Activated CD4-positive, alpha-beta T cell treated with anti-CD3 and anti-CD28 coated beads, Interleukin-2, Interleukin-4, amounts not matched to agents 100 ng/mL and 50 ng/mL, durations not matched to agents 16 hours and 8 hours (primary cell): ENCODE measurements at places on chromosomes 16 and 17.

- peak; percentile 58 for DNase-seq
These were observed at the start of gene COPZ2 for GRCh38 chr17:48037036-48037837. Gene COPZ2 (minus strand): TSS chr17:48037797. CDS start chr17:48037777, 20 bp downstream.

- no peak for DNase-seq
These were observed 157.9 kb downstream of the RPTOR start for GRCh38 chr17:80702315-80703141.

DNA sequence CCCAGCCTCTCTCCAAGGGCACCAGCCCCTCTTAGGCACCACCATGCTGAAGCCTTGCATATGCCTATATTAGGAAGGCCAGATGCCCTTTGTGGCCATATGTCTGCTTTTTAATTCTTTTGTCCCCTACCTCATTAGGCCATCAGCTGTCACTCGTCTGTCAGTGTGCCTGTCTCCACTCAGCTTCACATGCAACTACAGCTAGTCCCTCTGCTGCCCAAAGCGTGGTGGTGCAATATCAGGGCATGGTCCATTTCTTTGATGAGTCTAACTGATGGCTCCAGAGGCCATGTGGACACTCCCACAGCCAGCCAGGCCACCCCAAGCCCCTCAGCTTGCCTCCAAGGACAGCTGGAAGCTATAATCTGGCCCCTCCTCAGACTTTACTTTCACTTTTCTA is 36.3 kb downstream of the MYO18A start:
- peak; percentile 25 for DNase-seq

GRCh38 chr17:50637829-50638605 is 3.3 kb downstream of the ABCC3 start:
- DNase-seq: no peak

DNA sequence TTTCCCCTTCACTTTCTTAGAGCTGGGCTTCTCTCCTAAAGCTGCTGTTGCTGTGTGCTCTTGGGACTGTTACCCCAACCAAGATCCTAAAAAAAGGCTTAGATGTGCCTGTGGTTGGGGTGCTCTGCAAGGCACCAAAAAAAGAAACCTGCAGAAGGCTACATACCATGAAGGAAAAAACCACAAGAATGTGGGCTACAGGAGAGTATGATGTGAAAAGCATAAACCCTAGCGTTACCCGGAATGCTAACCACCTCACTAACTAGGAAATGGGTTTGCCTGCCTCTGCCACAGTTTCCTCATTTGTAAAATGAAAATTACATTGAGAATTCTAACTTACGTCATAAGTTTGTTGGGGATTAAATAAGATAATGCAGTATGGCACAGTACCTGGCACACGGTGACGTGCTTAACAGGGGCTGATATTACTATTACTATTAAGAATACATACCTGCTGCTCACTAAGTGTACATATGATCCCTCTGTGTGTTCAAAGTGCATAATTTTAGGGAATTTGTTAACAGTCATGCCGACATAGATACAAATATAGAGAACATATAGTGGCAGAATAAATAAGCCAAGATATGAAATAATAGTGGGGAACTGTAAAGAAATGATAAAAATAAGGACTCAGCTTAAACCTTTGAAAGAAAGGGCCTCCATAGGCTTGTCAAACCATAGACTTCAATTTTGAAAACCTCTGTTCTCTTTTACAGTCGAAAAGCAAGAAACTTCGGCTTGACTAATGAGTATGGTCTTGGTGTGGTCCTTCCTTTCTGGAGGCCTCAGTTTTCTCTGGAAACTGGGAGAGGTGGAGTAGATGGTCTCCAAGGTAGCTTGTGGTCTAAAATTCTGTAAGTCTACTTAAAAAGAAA is 177.8 kb upstream of the TBX2 start:
- peak; percentile 71 for DNase-seq

DNA sequence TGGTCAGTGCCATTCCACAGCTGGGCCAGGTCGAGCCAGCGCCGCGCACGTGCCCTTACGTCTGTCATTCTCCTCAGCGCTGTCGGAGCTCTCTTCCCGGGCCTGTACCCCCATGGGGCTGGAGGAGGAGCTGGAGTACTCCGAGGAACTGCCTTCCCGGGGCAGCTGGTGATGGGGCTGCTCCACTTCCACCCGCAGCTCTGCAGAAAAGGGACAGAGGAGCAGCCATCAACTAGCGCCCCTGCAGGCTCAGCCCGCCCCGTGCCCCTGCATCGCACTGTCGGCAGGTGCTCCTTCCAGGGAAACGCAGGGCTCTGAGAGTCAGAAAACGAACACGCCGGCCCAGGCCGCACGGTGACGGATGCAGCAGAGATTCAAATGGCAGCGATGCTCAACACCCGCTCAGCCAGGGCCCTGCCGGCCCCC is 20.9 kb downstream of the MAP1LC3B start:
- no peak for DNase-seq

- no peak for DNase-seq
These were observed 32.8 kb upstream of the RCVRN start for GRCh38 chr17:9937901-9938300.

DNA sequence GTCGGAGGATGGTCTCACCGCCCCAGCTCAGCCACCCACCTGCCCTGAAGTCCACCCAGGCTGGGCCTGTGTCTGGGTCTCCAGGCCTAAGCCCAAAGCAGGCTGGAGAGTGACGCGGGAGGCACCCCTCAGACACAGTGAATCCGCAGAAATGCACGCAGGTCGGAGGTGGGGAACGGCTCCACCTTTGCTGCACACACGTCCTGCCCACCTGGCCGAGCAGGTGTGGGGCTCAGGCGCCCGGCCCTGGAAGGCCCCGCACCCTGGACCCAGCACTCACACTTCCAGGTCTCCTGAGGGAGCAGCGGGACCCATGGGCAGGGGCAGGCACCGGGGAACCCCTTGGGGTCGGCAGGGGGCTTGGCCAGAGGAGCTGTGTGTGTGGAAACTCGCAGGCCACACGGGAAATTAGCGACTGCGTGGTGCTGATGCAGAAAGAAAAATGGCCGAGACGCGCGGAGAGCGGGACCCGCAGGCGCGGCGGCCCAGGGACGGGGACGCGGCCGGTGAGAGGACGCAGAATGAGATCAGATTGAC is 10.7 kb downstream of the CYBC1 start:
- no peak for DNase-seq

DNA sequence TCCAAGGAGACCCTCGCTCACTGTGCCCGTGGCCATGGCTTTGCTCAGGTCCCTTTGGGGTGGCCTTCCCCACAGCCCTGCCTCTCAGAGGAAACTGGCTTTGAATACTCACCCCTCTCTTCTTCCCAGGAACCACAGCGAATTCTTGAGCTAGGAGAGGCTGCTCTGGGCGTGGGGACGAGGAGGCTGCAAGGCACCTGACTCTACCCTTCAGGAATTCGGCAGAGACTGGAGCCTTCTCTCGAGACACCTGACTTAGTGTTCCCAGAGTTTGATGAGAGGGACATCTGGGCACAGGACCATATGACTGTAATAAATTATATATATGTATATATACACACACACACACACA is 6.2 kb downstream of the LLGL2 start:
- DNase-seq: no peak

DNA sequence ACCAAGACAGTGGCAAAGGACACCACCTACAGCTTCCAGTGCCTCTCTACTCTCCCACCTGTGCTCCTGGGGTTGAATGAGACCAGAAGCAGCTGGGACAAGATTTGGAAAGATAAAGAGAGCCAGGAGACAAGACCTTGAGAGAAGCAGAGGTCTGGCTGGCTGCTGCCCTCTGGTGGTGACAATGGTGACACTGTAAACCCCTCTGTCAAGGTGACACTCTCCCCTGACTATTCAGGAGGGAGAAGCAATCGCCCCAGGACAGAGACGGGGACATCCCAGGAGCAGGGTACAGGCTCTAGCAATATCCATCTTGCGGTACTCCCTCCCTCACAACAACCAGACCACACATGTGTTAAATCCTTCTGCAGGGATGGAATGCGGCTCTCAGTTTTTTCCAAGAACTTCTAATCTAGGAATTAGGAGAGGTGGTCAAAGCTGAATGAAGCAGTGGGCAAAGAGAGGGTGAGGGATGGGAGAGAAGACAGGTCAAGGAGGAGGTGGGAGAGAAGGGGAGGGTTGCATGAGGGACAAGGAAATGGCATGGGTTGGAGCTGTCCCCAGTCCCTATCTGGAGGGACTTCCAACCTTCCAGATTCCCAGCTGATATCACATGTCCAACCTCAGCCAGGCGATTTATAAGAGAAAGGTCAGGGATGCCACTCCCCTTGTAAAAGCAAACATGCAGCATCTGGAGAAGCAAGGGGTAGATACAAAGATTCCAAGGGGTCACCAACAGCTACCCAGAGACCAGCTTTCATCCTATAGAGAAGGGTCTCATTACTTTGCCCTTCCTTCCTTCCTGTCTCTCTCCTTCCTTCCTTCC is 2.9 kb downstream of the PHOSPHO1 start:
- peak; percentile 78 for DNase-seq

GRCh38 chr16:81313701-81314602 is 810 bp upstream of the GAN start:
- no peak for DNase-seq

- peak; percentile 32 for DNase-seq
These were observed 60.1 kb upstream of the MED9 start for GRCh38 chr17:17416400-17417360.

DNA sequence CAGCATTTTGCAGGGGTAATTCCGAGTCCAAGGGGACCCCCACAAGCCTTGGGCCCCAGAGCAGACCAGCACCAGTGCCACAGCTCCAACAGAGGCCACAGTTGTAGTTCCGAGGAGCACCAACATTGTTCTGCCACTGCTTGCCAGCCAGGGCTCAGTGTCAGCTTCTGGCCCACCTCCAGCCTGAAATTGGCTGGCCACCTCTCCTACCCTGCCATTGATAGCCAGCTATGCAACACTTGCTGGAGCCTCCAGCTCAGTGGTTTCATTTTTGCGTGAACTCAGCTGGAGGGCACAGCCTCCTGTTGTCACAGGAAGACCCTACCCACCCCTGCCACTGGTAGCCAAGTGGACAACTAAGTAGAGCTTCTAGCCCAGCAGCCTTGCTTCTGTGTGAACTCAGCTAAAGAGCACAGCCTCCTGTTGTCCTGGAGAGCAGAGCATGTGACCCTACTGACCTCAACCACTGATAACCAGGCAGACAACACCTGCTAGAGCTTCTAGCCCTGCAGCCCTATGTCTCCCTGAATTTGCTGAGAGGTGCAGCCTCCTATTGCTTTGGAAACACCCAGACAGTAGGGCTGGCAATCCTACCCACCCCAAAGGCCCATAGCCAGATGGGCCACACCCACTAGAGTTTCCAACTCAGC is 24.9 kb downstream of the HYDIN start:
- no peak for DNase-seq

DNA sequence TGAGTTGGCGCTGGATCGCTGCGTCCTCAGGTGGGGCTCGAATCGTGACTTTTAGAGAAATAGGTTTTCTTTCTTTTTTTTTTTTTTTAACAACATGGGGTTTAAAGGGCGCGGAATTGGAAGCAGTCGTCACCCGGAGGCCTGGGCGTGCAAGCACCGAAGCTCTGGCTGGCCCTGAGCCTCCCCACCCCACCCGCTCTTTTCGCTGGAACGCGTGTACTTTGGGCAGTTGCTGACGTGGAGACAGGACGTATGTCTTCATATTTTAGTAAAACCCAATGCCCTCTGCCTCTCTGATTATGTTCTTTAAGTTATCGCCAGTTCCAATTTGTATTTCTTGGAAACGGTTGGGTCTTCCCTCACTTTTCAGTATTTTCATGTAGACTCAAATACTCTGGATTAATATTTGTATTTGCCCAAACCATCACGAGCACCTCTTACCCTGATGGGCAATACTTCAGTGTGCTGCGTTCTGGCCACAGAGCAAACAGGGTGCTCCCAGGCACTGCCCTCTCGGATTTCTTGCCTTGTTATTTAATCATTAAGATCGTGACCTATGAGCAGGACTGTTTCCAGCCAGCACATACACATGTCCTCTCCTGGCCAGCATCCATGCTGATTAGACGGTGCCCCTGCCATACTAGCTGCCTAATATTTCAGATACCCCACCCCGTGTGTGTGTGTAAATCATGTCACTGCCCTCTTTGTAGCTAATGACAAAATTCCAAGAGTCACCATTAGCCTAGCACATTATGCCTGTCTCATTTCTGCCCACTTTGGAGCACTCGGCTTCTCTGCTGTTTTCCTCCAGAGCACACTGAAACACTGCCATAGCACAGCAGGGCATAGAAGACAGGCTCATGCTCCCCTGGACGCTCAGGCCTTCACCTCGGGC is 805 bp upstream of the C16orf95 start:
- DNase-seq: peak; percentile 48

- no peak for DNase-seq
These were observed 11.5 kb upstream of the PKMYT1 start for GRCh38 chr16:2991566-2992261.

DNA sequence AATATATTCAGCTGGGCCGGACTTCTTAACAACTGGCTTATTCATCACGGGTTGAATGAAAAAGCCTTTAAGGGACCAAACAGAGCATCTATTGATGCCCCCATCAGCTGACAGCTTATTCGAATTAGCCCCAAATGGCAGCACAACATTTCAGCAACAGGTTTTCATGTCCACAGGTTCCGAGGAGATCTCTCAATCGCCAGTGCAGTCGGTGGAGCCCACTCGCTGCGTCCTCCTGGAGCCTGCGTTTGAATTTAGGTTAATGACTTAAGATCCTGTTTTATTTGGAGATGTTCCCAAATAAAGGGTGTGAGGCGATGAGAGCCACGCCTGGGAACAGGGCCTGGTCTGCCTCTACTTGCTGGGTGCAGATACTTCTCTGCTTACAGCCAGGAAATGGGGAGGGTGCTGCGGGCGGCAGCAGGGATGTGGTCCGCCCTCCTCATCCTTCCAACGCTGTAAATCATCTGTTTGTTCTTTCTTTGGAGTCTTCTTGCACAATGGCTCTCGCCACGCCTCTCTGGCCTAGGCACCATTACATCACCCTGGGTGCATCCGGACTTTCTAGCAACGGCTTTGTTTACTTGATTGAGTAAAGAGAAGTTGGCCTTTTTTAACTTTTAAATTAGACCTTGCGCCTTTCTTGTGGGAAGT is 22.6 kb downstream of the NDE1 start:
- peak; percentile 79 for DNase-seq

DNA sequence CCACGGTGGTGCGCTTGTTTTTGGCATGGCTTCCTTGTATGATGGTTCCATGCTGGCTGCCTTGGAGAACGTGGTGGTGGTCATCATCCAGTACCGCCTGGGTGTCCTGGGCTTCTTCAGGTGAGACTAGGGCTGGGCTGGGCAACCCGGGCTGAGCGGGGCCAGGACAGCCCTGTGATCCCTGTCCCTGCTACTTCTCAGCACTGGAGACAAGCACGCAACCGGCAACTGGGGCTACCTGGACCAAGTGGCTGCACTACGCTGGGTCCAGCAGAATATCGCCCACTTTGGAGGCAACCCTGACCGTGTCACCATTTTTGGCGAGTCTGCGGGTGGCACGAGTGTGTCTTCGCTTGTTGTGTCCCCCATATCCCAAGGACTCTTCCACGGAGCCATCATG is 4.9 kb downstream of the CES2 start:
- DNase-seq: no peak

GRCh38 chr16:2447920-2448583 is 11.9 kb upstream of the TEDC2 start:
- no peak for DNase-seq

GRCh38 chr17:68401288-68401687 is 56.0 kb downstream of the WIPI1 start:
- no peak for DNase-seq
